ENCODE measurements at places on chromosomes 1 and 21.

GRCh38 chr1:229732061-229732460 is 106.0 kb downstream of the URB2 start:
- DNase-seq, result no peak

DNA sequence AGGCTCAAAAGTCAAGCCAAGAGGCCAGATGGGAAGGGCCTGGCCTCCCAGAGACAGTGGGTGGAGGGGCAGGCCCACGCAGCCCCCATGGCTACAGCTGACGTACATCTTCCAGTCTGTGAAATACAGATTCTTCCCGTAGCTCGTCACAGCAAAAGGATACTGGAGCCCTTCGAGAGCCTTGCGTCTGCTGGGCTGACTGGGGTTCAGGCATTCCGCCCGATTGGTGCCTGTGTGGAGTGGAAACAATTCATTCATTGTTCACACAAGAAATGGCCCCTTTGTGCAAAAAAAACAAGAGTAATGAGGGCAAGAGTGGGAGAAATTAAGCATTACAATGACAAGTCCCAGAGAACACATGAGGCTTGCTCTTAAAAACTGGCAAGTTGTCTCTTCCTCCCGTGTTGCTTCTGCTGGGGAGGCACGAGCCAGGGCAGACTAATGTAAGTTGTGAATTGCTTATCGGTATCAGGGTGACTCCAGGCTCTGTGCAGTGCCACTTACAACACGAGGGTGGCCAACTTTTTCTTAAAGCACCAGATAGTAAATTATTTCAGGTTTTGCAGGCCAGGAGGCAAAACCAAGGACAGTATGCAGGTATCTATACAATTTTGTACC is 85.1 kb downstream of the NID1 start:
- DNase-seq, result no peak

GRCh38 chr1:202644219-202645096 is 65.8 kb downstream of the SYT2 start:
- DNase-seq, result no peak

GRCh38 chr1:24108334-24109165 is 3.4 kb downstream of the MYOM3 start:
- no peak for DNase-seq

GRCh38 chr1:20298626-20299025 is 8.0 kb downstream of the VWA5B1 start:
- DNase-seq, result no peak

- no peak for DNase-seq
These were observed 173.6 kb downstream of the ADGRL2 start for GRCh38 chr1:81974222-81974841.

DNA sequence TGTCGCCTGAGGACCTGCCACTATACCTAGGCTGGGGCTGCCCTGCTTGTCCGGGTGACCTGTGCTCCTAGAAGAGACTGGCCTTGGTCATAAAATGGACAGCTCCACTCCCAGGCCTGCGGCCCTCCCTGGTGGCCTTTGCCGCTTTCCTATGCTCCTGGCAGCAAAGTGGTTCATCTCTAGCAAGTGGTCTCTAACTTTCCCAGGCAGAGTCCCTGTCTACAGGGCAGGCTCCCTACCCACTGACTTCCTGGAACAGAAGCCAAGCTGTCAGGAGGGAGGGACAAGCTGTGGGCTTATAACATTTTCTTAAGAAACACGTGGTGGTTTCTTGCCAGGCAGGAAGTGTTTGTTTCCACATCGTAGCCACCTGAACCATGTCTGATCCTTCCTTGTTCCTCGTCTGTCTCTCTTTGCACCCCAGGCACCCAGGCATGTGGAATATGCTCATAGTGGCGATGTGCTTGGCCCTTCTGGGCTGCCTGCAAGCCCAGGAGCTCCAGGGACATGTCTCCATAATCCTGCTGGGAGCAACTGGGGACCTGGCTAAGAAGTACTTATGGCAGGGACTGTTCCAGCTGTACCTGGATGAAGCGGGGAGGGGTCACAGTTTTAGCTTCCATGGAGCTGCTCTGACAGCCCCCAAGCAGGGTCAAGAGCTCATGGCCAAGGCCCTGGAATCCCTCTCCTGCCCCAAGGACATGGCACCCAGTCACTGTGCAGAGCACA is 10.1 kb downstream of the H6PD start:
- DNase-seq, result no peak

- DNase-seq, result no peak
These were observed 67.2 kb downstream of the UCK2 start for GRCh38 chr1:165894591-165894990.

DNA sequence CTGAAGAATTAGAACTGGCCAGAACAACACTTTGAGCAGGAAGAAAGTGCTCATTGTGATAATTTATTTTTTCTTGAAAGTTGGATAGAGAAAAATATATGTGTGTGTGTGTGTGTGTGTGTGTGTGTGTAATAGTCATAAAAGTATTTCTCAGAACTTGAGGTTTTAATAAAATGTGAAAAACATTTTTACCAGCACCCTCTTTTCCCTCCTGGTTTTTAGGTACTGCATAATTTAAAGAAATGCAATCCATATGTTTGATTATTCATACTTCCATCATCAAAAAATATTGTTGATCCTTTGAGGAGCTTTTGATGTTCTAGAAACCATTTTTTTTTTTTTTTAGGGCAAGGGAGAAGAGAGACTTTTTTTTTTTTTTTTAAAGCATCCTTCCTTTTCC is 66.8 kb upstream of the JUN start:
- no peak for DNase-seq

GRCh38 chr1:175383239-175383638 is 190.7 kb upstream of the KIAA0040 start:
- no peak for DNase-seq

DNA sequence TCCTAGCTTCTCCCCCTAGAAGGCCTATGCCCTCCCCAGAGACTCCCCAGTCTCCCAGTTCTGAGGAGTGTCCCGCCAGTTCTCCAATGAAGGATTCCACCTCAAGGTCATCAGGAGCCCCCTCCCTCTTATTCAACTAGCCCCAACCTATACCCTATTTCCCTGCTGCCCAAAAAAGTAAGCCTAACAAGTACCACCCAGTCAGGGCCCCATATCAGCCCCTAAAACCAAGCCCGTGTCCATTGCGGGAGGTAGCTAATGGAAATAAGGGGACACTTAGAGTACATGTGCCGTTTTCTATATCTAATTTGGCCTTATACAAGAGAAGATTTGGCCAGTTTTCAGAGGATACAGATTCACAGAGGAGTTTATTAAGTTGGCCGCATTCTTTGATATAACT is 416.2 kb downstream of the MATN1 start:
- DNase-seq, result no peak

DNA sequence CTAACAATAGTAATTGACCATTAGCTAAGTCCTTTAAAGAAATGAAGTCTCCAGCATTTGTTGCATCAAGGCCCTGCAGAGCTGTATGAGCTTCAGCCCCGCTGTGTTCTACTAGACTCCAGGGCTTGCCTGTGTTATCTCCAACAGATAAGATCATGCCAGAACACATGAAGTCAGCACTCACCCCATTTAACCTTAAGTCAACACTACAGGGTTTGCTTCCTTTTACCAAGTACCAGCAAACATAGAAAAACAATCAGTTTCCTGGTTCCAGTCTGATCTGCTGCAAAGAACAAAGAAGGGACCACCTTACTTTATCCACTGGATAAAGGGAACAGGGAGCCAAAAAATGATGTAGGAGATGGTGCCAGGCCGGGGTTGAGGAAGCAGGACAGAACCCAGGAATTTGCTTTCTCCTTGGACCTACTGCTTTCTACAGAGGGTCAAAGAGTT is 41.3 kb upstream of the ENAH start:
- DNase-seq, result no peak

DNA sequence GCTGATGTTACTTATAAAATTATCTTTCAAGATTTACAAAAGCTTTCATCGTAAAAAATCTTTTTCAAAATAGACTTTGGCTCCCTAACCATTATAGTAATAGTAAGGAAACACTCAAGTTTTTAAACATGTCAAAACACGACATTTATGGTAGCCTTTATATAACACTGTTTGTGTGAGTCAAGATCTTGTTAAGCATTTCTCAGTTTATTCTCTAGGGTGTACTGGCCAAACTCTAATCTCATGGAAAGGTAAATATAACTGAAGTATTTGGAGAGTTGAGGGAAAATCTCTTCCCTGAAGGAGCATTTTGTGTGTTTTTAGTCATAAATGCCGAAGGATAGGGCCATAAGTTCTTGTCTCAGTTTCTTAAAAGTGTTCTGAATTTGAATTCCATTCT is 790.9 kb upstream of the NCAM2 start:
- DNase-seq, result no peak

DNA sequence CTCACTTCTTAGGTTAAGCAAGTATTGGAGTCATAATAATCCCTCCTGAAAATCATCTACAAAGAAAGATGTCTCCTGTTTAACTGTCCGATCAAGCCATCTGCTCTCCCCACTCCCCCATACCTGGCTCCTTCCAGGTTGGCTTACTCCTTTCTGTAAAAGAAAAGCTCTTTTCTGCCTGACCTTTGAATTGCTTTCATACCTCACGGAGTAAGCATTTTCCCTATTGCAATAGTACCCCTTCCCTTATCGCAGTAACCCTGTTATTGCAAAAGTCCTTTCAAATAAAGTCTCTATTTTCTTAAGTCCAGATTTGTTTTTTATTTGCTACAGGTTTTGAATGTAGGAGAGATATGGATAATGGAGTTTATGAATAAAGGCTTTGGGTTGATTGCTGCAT is 150.4 kb downstream of the GRIK1 start:
- DNase-seq, result no peak

DNA sequence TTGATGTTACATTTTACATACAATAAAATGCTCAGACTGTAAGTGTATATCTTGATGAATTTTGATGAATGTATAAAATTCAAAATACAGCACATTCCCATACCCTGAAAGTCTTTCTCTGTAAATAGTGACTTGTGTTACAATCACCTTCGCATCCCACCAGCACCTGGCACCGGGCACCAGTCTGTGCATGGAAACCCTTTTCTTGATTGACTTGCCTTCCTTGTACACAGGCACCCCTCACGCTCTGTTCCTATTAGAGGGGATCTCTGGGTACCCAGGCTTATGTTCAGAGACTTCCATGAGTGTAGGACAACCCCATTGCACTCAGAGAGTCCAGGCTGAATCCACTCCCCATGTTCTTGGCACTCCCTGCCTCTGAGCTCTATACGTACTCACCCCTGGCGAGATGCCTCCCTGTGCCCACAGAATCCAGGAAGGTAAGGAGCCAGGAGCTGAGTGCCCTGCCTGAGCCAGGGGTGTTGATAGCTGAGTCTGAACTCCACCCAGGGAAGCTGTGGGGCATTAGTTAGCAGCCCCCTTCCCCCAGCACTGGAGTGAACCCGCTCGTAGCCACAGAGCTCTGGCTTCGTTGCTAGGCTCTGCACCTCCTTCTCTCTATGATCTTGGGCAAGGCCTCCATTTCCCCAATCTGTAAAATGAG is 22.5 kb upstream of the PKP1 start:
- no peak for DNase-seq

DNA sequence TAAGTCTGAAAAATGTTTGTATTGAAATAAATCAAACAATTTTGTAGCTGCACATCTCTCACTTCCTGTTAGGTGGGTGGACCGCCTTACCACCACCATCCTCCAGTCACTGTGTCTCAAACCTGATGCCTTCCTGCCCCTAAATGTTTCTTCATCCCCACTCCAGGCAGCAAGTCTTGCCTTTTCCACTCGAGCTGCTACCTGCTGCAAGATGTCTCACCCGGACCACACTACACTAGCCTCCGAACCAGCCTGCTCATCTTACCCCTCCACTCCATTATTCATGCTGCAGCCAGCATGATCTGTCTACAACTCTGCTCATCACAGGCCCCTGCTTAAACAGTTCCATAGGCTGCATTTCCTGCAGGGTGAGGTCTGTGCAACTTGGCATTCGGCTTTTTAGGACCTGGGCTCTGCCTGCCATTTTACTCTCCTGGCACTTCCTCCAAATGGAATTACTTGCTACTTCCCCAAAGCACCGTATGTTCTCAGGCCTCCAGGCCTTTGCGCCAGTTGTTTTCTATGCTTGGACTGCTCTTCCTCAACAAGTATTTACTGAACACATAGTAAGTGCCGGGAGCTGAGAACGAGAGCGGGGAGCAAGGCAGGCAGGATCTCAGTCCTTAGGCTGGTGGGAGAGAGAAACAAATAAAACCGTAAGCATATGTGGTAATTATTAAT is 5.2 kb upstream of the SF3A3 start:
- DNase-seq, result no peak

GRCh38 chr1:219847215-219847855 is 81.0 kb downstream of the SLC30A10 start:
- DNase-seq, result no peak

DNA sequence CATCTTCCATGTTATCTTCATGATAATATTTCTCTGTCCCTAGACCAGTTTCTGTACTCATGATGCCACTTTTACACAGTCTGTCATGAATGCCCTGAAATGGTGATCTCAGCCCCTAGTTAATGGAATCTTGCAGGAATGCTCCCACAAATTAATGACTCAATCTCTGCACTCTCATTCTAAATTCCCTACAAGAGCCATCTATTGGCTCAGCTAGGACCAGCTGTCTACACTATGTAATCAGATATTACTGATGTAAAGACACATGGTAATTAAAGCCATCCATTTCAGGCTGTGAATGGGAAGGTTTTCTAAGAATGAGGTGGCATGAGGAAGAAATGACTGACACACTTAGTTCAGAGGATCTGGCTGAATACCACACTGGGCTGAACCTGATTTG is 199.1 kb upstream of the KCND3 start:
- no peak for DNase-seq

GRCh38 chr1:22969304-22969709 is 3.4 kb downstream of the LACTBL1 start:
- peak; percentile 96 for DNase-seq

Data from NCI-H446 (cell line).